ENCODE measurements at places on chromosomes 4 and X.

DNA sequence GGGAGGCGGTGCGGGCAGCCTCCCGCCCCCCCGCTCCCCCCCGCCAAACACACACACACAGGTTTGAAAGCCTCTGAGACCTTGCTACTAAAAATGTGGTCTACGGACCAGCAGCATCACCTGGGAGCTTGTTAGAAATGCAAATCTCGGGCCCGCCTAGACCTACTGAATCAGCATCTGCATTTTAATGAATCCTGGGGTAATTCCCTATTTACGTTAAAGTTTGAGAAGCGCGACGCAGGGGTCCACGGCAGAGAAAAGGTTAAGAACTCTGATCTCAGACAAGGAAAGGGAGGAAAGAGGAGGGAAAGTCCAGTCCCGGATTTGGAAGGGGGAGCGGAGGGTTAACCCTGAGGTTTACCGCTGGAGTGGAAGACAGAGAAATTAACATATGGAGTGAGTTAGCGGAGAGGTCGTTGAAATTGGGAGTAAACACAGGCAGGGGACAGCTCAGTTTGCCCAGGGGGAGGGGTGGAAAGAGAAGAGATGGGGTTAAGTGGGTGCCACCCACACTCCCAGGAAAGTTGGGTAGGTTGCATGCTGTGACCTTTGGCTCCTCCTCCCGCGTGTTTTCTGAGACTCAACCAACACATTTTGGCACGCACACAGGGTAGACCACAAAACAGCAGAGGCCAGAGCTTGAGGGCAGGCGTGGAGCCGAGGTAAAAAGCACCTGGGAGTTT, 483.6 kb downstream of the BCOR start:
- peak; percentile 6 for DNase-seq

DNA sequence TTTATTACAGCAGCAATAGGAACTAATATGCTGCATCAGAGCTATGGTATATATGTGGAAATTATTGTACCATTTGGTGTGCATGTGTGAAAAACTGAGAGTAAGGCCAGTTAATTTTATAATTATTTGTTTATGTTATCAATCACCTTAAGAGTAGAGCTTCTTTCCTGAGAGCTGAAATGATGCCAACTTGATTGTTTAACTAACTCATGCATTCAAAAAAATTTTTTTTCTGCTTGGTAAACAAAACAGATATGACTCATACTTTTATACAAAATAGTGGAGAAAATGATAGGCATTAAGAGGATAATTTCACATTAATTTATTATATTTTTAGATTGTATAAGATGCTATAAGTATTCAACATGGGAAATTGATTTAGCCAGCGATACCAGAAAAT, 622.7 kb downstream of the RAPGEF2 start:
- DNase-seq, result no peak

DNA sequence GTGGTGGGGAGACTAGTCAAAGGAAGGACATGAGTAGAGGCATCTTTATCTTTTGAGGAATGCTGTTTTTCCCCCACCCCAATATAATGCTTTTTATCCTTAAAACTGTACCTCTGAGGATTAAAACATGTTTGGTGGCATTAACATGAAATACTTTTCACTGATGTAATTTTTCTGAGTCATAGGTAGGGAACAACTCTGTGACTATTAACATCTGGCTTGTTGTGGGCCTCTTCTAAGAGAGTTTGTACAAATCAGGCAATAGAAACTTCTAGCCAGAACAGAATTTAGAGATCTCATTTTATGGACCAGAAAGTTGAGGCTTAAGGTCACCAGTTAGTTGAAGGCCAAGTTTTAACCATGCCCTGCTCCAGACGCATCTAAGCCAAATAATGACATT, 207.6 kb downstream of the SOX3 start:
- DNase-seq, result no peak

GRCh38 chr4:32192991-32193390, 1472.8 kb downstream of the PCDH7 start:
- no peak for DNase-seq

- no peak for DNase-seq
These were observed at the start of gene GLRB for GRCh38 chr4:157075811-157076577. GLRB (plus strand) TSS chr4:157076150; CDS start chr4:157078025, 1,875 bp downstream.

GRCh38 chrX:31280580-31280979, 208.7 kb upstream of the FTHL17 start:
- DNase-seq, result no peak

GRCh38 chrX:10579112-10580011, 41.0 kb downstream of the MID1 start:
- DNase-seq, result no peak

- DNase-seq, result no peak
These were observed 367.5 kb upstream of the GRID2 start for GRCh38 chr4:91936311-91936710.

DNA sequence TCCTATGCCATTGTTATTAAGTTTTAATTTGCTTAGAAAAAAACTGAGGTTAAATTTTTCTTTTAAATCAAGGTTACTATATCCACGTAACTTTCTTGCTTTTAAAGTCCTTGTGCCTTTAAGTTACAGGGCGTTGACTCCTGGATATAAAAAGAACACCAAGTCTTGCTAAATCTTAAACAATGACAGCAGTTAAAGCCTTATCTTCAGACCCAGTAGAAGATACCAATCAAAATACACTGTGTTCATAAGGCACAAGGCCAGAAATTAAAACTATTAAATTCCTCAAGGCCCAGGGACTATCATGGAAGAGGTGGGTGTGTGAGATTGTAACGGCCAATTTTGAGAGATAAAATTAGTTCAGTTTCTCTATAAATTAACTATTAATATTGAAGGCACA, 60.4 kb downstream of the PAGE2 start:
- DNase-seq, result no peak

GRCh38 chr4:105808750-105809041, 86.6 kb upstream of the NPNT start:
- no peak for DNase-seq

Data from CD4-positive, CD25-positive, alpha-beta regulatory T cell (primary cell).